ENCODE measurements at places on chromosomes 5 and 9.

GRCh38 chr5:95864944-95865504 lies 42.5 kb upstream of the GLRX start:
- no peak for DNase-seq

DNA sequence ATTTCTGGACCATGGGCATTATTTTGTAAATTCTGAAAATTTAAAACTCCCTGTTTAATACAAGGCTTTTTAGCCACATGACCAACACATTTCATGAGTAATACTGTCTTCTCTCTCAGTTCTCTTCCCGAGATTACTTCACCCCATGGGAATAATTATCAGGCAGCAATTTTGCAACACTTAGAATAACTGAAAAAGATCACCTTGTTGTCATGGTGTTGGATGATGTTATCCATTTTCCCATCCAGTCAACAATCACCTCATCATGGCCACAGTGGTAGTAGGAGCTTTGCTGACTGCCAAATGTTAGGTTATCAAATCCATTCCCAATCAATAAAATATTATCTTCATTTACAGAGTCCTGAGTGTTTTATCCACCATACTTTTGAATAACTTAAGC lies 354.9 kb upstream of the ISL1 start:
- DNase-seq = no peak

- DNase-seq = no peak
These were observed 101.7 kb upstream of the PITX1 start for GRCh38 chr5:135135530-135136226.

- no peak for DNase-seq
These were observed 26.0 kb downstream of the TMEM174 start for GRCh38 chr5:73198833-73199592.

DNA sequence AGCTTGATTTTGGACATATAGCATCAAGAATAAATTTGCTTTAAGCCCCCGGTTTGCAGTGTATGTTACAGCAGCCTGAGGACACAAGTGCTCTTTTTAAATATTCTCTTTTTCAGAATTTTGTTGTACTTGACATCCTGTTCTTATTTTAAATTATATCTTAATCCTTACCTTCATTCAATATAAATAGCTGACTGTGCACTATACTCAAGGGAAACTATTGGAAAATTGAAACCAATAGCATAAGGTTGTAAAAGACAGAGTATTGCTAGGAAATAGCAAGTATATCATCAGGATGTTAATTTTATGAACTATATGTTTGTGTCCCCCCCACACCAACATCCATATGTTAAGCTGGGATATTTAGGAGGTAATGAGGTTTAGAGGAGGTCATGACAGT lies 120.4 kb upstream of the CDH10 start:
- no peak for DNase-seq

DNA sequence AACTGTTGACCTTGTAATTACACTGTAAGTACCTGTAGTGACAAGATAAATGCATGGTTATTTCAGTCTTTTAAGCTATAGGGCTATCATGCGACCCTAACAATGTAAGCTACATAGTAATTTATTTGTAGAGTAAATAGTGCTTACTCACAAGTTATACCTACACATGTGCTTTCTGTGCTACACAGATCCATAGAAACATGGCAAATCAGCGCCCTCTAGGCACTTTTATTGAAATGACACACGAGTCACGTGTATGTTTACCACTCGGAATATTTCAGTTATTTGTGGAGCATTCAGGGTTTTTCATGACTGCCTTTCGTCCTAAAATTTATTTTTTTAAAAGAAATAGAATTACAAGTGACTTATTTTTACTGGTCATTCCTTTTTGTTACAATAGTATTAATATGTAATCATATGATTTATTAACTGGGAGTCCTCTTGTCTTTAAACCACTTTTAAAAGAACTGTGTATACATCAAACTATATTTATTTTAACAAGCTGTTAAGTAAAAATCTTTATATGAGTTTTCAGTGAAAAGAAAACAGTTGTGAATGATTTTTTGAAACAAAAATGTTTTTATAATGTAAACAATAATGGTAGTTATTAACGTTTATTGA lies 1242.3 kb upstream of the WWC1 start:
- peak; percentile 44 for DNase-seq

DNA sequence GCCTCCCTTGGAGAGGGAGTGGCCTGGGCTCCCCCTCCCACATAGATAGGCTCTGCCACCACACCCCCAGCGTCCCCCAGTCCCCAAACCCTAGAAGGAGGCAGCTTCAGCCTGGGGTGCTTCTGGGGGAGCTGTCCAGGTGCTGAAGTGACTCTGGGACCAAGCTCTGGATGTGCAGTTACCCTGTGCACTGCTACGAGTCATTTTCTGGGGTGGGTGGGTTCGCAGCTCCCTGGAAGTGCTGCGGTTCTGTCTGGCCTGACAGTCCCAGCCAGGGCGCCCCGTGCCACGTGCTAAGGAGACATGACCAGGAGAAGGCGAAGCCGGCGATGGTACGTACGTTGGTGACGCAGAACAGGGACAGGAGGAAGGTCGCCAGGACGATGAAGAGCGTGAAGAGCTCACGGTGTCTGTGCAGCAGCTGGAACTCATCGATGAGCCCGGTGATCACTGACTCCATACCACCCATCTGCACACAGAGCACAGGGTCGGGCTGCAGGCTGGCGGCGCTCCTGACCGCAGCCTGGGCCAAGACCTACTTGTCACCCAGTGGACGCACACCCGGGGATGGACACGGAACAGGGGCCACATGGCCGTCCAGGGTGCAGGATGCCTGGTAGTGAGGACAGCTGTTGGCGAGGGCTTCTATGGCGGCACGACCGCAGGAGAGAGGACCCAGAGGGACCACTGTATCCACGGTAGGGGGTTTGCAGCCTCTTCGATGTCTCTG lies 35.7 kb downstream of the SLC6A3 start:
- peak; percentile 25 for DNase-seq

GRCh38 chr5:180010636-180011035 lies 60.9 kb downstream of the RNF130 start:
- DNase-seq = no peak

- DNase-seq = no peak
These were observed 44.4 kb downstream of the ACTBL2 start for GRCh38 chr5:57437976-57438805.

DNA sequence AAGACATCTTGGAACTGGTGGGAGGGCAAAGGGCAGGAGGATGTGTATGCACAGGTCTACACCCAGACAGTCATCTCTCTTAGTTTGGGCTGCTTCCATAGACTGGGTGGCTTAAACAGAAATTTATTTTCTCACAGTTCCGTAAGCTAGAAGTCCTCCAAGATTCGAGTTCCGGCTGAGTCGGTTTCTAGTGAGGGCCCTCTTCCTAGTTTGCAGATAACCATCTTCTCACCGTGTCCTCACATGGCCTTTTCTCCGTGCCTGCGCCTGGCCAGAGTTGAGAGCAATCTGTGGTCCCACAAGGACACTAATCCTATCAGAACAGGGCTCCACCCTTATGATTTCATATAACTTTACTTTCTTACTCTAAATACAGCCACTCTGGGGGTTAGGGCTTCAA lies 4.1 kb downstream of the SMIM32 start:
- no peak for DNase-seq

GRCh38 chr9:127406799-127407491 lies 10.0 kb downstream of the SLC2A8 start:
- no peak for DNase-seq

GRCh38 chr9:125968714-125969374 lies 221.7 kb downstream of the PBX3 start:
- DNase-seq = no peak

DNA sequence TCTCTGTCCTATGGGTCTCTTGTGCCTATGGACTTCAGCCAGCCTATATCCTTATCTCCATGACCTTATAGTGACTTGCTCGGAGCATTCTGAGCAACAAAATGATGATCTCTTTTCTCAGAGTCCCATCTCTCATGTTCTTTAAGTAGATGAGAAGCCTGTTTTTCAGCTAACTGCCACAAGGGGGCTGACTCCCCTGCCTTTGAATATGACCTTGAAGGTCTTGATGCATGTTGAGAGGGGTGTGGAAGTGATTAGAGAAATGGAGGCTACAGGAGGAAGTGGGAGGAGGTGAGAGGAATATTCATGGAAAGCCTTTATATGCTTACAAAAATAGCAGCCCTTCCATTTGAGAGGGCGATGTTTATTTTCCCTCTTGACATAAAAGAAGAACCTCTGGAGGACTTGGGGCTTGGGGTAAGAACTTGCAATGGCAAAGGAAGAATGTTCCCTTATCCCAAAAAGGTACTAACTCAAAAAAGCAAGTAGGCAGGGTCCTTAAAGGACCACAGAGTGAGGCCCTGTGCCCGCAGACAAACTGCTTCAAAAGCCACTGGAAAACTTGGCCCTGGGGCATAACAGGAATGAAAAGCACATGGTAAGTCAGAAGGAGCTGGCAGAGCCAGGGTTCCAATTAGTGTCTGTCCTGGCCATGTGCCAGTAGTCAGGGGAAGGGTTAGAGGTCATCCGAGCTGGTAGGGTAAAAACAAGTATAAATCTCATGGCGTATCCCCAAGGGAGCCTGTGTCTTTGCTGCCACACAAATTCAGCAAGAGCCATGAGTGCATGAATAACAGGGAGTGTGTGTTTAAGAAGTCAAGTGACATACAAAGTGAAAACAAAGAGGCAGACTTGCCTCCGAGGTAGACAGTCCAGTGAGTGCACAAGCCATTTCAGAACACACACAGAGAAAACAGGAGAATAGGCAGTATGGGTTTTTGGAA lies 39.1 kb downstream of the FGD3 start:
- peak; percentile 29 for DNase-seq

- no peak for DNase-seq
These were observed 11.0 kb downstream of the TCOF1 start for GRCh38 chr5:150368526-150368925.

DNA sequence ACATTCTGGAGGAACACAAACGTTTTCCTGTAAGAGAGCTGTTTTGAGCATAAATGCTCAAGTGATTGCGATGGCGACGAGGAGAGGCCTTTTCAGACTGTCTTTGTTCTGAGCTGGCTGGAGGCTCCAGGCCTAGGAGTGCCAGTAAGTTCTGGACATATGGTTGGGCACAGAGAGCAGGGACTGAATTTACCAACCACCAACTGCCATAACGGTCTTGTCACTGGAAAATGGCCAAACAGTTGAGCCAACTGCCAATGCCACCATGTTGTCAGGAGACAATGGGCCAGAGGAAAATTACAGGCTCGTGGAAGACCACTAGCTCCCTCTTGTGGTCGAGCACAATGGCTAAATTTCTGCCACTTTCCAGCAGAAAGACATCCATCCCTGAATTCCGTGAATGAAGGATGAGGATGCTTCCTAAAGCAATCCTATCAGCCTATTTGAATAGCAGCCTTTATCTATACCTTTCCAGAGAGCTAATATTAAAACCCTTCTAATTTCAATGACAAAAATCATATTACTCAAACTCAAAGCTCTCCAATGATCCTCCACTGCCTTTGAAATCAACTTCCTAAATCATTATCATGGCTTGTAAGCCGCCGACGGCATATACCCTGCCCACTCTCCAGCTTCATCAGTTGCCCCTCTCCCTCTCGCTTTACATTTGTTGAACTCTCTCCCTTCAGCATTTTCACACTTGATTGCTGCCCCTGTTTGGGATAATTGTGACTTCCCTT lies 66.9 kb upstream of the GLIS3 start:
- peak; percentile 28 for DNase-seq

- no peak for DNase-seq
These were observed 218.4 kb downstream of the MED10 start for GRCh38 chr5:6159832-6160430.

- DNase-seq = no peak
These were observed 308.5 kb upstream of the ARRDC3 start for GRCh38 chr5:91691592-91691991.

GRCh38 chr5:173866858-173867679 lies 21.1 kb upstream of the CPEB4 start:
- DNase-seq = peak; percentile 93

DNA sequence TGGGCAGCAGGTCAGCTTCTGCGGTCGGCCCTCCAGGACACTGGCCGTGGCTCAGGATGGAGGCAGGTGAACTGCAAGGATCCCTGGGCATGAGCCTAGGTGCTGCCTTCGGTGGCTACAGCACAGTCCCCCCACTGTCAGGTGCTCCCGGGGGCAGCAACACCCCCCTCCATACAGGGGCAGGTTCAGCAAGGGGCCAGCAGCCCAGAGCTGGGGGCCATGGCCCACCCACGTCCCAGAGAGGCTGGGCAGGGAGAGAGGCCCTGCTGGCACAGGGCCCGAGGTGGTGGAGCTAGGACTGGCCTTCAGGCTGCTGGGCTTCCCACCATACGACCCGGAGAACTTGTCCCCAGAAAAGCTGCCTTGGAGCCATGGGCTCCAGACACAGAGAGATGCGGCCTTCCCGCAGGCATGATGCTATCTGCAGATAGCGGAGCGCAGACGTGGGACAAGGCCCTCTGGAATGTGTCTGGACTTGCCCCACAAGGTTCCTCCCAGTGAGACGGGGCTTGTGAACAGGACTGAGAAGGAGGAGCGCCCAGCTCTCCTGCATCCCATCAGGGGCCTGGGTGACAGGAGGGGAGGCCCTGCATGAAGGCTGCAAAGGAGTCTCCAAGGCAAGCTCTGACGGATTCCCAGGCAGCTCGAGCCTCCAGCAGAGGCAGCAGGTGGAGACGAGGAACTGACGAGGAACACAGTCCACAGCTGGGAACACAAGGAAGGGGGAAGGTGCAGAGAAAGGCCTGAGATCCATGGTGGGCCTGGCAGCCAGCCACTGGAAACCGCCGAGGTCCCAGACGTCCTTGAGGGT lies 111.1 kb downstream of the VAV2 start:
- no peak for DNase-seq

GRCh38 chr5:15852217-15852616 lies 327.4 kb downstream of the MARCHF11 start:
- no peak for DNase-seq

DNA sequence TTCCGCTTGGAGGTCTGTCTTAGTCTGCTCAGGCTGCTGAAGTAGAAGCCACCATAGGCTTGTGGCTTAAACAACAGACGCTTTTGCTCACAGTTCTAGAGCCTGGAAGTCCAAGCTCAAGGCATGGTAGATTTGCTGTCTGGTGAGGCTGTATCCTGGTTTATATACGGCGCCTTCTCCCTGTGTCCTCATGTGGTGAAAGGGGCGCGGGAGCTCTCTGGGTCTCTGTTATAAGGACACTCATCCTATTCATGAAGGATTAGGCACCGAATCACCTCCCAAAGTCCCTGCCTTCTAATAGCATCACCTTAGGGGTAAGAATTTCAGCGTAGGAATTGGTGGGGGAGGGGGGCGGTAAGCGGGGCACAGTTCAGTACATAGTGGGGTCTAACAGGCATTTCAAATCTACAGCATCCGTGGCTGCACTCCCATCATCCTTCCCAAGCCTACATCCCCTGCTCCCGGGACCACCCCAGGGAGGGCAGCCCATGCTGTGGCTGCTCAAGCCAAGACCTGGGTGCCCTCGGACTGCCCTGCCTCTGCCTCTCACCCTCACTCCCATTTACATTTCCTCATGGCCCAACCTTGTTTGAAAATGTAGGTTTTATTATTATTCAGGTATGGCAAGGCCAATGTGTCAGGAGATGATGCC lies 15.1 kb upstream of the LPCAT1 start:
- no peak for DNase-seq

DNA sequence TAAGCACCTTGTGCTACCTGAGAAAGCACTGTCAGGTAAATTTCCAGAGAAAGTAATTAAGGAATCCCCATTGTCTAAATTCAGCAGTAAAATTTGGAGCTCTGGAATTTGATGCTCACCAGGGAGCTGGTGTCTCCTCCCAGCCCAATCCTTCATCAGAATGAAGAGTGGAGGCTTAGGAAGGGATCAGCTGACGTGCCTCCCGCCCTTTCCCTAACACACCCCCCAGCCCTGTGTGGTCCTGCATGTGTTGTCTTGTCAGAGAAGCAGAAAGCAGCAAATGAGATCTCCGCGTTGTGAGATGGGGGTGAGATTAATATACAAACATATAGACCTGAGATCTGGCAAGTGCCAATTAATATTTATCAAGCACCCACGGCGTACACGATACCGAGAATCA lies 26.9 kb upstream of the BARHL1 start:
- DNase-seq = no peak

All from HL-60 (cell line).